ENCODE measurements at places on chromosomes 3 and 15.
A peak's percentile ranks its signal among the peaks of the same experiment; 100 is the strongest.

- no peak for DNase-seq
Observed at GRCh38 chr3:127228866-127229265, 35.9 kb downstream of the PRR23E start.

DNA sequence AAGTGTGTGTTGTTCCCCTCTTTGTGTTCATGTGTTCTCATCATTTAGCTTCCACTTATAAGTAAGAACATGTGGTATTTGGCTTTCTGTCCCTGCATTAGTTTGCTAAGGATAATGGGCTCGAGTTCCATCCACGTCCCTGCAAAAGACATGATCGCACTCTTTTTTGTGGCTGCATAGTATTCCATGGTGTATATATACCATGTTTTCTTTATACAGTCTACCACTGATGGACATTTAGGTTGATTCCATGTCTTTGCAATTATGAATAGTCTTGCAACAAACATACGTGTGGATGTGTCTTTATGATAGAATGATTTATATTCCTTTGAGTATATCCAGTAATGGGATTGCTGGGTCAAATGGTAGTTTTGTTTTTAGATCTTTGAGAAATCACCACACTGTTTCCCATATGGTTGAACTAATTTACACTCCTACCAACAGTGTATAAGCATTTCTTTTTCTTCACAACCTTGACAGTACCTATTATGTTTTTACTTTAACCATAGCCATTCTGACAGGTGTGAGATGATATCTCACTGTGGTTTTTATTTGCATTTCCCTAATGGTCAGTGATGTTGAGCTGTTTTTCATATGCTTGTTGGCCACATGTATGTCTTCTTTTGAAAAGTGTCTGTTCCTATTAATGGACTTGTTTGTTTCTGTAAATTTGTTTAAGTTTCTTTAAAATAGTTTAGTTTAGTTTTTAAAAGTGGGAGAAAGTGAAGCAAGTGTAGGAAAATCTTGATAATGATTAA lies 21.9 kb upstream of the SLC30A4 start:
- DNase-seq = no peak

DNA sequence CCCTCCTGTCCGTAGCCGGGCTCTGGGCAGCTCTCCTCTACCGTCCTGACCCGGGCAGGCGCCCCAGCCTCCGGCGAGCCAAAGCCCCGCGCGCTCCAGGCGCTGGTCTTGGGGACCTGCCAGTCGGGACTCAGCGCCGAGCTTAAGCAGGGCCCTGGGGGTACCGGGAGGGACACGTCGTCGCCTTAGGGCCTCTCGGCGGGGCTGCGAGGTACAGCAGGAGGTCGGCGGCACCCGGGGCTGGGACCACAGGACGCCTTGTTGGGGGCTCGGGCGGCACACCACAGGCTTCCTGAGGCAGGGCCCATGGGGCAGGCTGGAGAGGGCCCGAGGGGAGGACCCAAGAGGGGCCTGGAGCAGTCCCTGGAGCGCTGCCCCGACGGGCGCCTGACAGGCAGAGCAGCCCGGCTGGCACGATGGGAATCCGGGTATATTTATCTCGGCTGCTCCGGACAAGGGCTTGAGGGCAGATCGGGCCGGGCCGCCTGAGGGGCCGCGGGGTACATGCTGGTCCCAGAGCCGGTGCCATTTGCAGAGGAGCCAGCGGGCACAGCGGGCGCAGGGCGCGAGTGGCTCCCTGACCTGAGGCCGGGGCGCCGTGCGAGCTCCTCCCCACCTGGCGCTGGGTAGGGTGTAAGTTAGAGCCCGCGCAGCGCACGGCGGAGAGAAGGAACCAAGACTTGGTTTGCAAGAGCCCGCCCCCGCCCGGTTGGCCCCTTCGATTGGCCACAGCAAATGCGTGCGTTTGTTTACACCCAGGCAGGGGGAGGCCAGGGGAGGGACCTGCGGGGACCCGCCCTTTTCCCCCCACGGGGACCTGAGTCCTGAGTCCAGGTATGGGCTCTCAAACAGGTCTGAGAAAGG lies 574 bp downstream of the SLC38A3 start:
- no peak for DNase-seq

- DNase-seq = no peak
Observed at GRCh38 chr3:177131927-177132636, 65.2 kb downstream of the TBL1XR1 start.

DNA sequence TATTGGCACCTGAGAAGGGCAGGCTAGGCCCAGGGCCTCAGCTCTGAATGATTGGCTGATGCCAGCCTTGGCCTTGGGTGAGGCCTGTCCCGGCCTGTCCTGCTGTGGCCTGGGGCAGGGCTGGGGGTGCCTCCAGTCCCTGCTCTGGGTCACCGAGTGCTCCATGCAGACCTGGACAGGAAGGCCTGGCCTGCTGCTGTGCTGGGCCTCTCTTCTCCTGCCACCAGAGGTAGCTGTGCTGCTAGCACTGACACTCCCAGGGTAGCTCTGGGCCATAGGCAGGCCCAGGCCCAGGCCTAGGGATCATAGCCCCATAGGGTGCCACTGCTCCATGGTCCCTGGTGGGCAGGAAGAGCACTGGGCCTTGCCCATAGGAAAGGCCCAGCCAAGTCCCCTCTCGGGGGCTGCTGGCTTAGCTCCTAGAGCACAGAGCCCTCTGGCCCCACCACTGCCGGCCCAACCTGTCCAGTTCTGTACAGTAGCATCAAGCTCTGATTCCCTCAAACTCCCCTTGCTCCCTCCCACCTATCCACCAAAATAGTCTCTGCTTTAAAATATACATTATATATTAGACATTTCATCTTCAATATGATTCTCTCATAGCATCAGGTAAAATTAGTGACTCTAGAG lies 18.2 kb downstream of the ABTB1 start:
- peak; percentile 69 for DNase-seq

DNA sequence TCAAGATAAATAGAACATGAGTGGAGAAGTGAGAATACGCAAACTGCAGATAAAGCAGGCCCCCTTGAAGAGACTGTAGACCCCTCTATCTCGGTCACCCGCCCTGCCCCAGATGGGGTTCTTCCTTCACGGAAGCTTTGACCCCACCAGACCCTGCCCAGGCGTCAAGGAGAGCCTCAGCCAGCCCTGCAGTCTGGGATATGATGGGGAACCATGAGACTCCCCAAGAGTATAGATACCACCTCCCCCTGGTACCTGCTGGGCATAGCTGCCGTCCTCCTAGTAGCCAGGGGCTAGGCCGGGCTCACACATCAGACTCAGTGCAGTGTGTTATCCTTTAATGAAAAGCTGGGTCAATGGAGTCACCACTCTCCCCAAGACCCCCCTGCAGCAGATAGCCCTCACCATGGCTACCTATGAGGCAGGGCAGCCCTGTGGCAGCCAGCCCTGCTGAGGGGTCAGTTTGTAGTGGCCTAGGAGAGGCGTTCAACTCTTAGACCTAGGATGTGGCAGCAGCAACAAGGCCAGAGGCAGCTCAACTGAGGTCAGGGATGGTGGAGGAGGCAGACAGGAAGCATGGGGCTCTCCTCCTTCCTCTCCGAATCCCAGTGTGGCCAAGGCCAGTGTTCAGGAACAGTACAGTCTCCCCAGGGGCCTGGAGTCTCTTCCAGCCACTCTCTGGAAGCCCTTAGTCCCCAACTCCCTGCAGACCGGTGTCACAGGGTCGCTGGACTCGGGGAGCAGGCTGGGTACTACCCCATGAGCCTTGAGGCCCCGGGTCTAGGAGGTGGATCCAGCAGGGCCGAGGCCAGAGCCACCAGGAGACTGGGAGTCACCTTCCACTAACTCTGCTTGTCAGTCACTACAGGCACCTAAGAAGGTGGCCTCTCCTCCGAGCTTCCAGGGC lies 26.1 kb downstream of the PLXNB1 start:
- DNase-seq = no peak

DNA sequence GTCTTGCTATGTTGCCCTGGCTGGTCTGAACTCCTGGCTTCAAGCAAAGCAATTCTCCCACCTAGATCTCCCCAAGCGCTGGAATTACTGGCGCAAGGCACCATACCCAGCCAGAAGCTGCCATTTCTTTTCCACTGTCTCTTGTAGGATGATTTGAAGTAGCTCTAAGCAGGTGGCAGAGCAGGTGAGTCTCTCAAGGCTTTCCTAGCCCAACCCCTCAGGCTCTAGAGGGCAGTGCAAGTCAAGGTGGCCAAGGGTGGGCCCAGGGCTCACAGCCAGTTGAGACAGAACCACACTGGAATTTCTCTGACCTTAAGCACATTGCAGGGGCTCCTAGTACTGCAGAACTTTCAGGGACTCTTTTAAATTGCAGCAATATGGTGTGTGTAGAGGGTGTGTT lies 15.6 kb upstream of the DAG1 start:
- DNase-seq = peak; percentile 68

DNA sequence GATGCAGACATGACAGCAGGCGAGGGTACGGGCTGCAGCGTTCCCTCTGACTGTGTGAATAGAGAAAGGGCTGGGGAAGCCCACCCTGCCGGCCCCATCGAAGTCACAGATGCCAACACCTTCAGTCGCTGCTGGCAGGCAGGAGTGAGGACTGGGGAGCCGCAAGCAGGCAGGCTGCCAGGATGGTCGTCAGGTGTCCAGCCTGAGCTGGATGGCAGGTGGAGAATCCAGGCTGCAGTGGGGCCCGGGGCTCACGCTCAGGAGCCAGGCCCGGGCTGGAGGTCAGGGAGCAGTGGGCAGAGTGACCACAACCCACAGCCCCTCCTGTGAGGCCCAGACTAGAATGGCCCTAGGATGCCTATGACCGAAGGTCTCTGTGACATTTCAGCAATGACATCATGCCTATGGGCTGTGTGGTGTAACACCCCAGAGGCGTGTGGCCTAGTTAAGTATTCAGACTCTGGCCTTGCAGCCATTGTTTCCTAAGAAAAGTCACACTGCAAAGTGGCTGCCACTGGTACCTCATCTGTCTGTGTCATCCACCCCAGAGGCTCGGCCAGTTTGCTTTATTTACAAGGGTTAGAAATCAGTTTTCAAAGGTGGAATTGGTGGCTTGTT lies 15.7 kb downstream of the PRR23E start:
- DNase-seq = no peak

DNA sequence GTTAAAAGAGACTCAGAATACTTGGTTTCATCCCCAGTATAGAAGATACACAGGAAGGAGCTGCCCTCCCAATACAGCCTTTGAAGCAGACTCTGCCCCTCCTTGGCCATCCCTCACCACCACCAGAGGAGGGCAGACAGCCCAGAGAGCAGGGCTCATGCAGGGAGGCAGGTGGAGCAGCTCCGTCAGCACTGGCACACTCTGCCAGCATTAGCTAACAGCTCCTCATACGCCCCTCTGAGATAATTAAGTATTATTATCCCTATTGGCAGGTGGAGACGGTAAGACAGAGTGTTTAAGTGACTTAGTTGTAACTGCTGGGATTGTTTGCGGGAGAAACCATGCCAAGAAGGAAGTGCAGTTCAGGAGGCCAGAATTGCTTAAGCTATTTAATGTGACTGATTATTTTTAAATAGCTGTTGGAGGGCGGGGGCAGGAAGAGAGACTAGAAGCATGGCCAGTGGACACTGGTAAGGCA lies 434.0 kb downstream of the EPHB1 start:
- no peak for DNase-seq

GRCh38 chr3:159781867-159782266 lies 206.8 kb upstream of the IL12A start:
- DNase-seq = no peak

- no peak for DNase-seq
Observed at GRCh38 chr3:112579232-112579631, 17.4 kb downstream of the SLC35A5 start.

GRCh38 chr3:128483657-128484403 lies 9.2 kb downstream of the GATA2 start:
- DNase-seq = no peak

- DNase-seq = no peak
Observed at GRCh38 chr3:82707035-82707434, 945.6 kb upstream of the GBE1 start.

DNA sequence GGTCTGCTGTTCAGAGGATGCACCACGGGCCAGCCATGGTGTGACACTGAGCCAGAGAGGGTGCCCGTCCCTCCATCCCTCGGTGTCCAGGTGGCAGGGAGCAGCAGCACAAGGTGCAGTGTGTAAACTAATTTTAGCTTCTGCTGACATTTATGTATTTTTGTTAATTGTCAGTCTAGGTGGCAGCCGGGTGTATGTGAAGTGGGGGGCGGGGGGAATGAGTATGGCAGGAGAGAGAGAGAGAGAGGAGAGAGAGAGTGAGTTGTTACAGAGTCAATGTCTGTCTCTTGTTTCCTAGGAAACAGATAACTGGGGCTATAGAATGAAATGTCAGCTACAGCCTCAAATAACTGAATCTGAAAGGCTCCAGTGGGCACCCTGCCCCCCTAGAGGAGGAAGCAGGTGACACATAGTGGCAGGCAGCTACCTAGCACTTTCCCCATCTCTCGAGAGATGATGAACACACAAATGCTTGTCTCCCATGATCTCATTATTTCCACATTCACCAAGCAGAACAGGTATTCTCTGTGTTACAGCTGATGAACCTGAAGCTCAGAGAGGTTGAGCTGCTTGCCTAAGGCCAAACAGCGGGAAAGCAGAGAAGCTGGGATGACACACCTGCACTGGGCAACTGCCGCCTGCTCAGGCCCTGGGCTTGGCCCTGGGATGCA lies 24.7 kb downstream of the RASGRF1 start:
- no peak for DNase-seq

GRCh38 chr3:8020047-8020841 lies 481.4 kb upstream of the LMCD1 start:
- no peak for DNase-seq

GRCh38 chr15:79957741-79958140 lies 13.3 kb downstream of the BCL2A1 start:
- no peak for DNase-seq

DNA sequence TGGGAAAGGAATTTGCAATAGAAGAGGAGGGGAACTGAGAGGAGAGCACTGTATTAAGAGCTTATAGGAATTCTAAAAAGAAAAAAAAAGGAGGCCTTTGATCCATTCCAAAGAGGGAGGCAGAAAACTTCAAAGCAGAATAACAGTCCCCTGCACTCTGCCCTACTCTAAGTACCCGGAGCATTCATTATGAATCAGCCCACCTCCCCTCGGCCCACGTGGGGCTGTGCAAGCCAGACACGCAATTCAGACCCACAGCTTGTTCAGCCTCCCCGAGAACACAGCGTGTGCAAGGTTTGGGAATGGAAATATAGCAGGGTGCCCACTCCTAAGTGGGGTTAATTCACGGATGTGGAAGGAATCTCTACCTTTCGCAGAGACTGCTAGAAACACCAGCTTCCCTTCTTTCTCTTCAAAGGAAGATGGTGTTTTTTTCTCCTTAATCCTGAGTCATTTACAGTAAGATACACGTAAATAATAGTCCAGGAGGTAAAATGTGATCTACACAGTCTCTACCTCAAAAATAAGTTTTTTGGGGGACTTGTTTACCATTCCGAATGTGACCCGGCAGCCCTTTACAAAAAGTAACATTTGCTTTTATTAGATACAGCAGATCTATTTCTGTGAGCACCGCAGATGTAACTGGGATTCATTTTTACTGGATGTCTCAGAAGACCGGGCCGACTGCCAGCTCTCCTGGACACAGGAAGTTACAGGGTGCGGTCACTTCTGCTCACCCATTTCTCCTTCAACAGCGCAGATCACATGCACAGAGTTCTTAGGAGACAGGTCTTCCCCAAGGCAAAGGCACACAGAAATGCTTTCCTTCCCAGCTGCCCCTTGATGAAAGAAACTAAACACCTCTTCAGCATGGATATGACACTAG lies 768.5 kb upstream of the CFAP20DC start:
- DNase-seq = peak; percentile 97

GRCh38 chr3:143529018-143529478 lies 319.2 kb downstream of the SLC9A9 start:
- peak; percentile 75 for DNase-seq

Measured in MCF 10A (cell line).